ENCODE measurements at places on chromosomes 6 and 20.

- no peak for DNase-seq
These were observed 57.2 kb downstream of the CNKSR3 start for GRCh38 chr6:154453329-154453728.

DNA sequence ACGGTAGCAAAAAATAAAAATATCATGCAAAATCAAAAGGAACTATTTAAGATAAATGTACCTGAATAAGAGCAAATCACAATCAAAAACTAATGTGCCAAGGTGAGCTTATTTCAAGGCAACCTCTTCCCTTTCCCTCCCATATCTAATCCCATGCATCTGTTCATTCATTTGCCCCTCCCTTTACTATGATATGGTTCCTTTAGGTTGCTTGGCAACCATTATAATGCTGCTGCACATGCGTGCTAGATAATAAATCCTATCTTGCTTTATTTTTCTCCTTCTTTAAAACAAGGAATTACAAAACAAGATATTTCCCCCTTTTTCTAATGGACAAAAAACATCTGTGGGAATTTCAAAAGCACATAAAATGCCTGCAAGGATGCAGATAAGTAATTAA lies 318.2 kb upstream of the POU3F2 start:
- no peak for DNase-seq

- DNase-seq = no peak
These were observed 291.1 kb upstream of the EXOC2 start for GRCh38 chr6:984031-984430.

GRCh38 chr20:9286501-9287461 lies 217.9 kb downstream of the PLCB4 start:
- no peak for DNase-seq

- no peak for DNase-seq
These were observed 7.0 kb downstream of the UNC93A start for GRCh38 chr6:167298127-167298526.

DNA sequence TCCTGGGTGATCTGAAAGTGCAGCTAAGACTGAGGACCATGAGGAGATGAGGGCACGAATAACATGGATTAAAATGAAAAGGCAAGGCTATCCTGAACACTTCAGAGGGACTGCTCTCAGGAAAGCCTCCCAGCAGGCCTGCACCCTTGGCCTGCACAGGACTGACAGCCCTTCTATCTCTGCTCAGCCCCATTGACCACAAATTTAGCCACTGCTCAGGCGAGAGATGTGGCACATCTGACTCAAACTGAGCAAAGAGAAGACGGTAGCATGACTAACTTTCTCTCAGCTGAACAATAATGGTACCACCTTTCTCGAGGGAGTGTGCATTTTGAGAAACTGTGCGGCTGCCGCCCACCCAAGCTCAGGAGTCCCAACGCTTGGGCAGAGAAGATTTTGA lies 257.5 kb downstream of the ADGB start:
- no peak for DNase-seq

- DNase-seq = no peak
These were observed 44.0 kb downstream of the TOX2 start for GRCh38 chr20:43958626-43959025.

- DNase-seq = no peak
These were observed 5.9 kb downstream of the PXDC1 start for GRCh38 chr6:3745566-3746118.

DNA sequence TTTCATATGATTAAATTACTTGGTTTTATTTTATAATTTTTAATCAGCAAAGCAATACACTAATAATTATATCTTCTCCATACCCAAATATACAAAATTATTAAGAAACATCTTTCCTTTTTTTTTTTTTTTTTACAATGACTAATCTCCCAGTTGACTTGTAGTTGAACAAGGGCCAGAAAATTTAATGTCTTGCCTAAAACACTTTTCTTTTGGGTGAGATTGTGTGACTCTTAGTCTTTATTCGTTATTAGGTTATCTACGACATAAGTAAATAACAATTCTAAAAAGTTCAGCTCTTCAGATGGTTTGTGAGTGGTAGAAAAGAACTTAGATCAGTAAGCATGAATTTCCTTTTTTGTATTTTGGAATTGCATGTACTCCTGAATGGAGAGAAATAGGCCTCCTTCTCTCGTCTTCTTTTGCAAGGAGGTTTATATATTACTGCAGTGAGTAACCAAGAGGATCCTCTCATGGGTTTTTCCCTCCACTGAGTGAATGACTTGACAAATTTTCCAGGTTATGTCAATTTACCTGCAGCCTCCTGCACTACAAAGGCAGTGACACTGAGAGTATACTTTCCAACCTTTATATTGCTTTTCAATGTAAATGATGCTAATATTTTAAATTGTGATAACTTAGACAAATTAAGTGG lies 364.5 kb upstream of the CITED2 start:
- no peak for DNase-seq

DNA sequence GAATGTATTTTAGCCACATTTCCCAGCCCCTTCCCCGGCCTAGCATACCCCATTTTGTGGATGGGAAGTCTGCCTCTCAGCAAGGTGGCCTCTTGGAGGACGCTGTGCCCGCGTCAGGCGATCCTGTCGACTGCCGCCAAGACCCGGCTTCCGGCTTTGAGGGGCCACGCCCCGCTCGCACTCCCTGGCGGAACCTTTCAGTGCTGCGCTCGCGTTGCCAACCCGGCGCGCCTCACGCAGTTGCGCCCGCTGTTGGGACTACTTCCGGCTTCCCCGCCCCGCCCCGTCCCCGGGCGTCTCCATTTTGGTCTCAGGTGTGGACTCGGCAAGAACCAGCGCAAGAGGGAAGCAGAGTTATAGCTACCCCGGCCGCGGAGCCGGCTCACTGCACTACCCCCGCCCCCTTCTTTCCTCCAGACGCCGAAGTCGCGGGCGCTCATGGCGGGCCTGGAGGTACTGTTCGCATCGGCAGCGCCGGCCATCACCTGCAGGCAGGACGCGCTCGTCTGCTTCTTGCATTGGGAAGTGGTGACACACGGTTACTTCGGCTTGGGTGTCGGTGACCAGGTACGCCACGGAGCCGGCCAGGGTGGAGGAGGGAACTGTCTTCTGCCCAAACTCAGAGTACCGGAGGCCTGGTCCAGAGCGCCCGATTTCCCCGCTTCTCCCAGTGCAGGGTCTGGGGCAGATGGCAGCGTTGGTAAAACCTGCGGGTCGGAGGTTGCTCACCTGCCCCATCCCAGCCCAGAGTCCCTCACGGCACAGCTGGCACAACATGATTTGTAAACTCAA lies at the start of gene PSMF1:
PSMF1 (plus strand) TSS at position 267 of the 792 bp plus-strand sequence; CDS start at position 439, 172 bp downstream.
- peak; percentile 81 for DNase-seq

DNA sequence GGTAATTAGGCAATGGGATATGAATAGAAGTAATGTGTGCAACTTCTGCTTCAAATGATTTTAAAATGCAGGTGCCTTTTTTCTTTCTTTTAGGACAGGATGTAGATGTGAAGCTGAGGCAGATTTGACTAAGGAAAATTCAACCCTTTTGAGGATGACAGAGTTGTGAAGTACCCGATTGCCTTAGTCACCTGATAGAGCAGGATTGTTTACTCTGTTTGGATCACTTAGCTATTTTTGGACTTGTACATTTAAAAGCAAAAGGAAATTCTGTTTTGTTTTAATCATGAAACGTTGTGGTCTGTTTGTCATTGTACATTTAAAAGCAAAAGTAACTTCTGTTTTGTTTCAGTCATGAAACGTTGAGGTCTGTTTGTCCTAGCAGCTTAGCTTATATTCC lies 143.4 kb downstream of the FAM83B start:
- no peak for DNase-seq

DNA sequence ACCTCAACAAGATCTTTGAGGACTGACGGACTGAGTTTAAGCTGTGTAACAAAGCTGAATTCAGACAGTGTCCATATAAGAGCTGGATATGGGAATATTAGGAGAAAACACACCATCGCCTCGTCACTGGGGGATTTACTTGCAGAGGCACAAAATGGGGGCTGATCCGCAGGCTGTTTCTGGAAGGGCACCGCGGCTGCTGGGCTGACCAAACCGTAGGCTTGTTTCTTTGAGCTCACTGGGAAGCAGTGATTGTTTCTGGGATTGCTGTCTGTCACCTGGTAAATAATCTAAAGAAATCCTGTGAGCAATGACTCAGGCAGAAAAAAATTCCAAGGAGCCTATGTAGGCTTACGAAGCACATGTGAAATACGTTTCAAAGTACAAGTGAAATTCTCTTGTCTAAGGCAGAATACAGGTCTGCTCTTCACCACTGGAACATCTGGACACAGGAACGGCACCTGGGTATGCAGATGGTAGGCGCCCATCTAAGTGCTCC lies 63.9 kb upstream of the MPC1 start:
- DNase-seq = no peak

DNA sequence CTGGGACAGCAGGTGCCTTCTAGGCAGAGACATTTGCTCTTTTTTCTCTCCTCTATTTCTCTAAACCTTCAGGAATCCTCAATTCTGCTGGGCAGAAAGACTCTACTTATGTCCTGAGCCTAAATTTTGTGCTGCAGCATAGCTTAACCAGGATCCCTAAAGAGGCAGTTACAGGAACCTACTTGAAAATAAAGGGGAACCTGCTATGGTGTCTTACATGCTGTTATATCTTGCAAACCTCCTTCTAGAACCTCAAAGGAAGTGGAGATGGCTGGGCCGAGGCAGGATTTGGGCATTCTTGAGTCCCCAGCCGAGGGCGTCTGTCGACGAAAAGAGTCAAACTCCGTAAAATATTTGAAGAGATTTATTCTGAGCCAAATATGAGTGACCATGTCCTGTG lies 17.1 kb upstream of the GMNN start:
- no peak for DNase-seq

DNA sequence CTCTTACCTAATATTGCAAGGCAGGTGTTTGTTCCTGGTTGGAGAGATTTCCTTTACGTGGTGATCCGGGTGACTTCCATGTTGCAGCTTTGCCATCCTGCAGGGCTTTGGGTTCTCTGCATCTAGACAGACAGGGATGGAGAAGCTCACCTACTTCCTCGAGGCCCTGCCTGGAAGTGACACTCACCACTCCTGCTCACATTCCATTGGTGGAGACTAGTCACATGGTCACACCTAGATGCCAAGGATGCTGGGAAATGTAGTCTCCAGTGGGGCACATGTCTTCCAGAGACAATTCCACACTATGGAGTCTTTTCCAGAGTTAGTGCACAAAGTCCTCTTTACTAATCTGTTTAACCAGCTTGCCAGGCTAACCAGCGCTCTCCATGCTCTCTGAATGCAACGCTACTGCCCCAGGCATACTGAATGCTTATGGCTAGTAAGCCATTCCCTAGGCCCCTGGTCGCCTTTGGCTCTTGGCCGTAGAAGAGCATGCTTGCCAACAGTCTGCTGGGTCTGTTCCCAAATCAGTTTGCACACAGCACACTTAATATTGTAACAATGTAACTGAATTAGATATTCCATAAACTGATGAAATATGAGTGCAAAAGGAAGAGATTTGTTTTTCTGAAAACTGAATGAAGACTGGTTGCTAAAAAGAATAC lies 6.7 kb upstream of the KCNK15 start:
- peak; percentile 34 for DNase-seq

DNA sequence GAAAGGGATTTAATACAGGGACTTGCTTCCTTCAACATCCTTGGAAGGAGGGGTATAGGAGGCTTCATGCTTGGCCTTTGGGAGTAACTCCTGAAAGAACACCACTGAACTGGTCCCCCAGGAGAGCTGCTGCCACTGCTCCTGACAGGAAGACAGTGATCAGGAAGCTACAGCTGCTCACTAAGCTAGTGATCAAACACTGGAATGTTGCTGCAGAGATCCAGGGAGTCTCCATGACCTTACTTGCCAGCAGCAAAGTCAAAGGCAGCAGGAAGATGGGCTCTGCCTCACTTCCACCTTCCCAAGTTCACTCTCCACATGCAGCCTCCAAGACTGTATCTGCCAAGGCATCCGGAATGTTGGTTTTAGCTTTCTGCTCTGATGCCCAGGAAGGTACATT lies 31.8 kb downstream of the PIM1 start:
- DNase-seq = no peak

GRCh38 chr6:74578339-74578738 lies 627.5 kb downstream of the COL12A1 start:
- no peak for DNase-seq

GRCh38 chr6:97790926-97791590 lies 508.0 kb upstream of the MMS22L start:
- no peak for DNase-seq

- DNase-seq = no peak
These were observed 289.1 kb upstream of the PREP start for GRCh38 chr6:105691971-105692370.

DNA sequence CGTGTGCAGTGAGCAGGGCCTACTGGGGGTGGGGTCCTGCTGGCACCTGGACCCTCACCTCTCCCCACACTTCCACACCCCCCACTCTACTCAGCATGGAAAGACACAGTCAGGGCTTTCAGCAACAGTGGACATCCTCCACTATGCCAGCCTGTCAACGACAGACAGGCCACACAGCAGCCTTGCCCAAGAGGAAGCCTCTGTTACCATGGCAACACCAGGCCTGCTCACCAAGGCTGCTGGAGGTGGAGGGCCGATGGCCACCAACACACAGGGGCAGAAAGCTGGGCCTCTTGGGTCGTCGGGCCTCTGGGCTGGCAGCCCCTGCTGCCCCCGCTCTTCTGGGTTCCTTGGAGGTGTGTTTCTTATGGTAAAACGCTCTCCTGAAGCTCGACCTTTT lies 13.6 kb downstream of the BNIP5 start:
- no peak for DNase-seq

- no peak for DNase-seq
These were observed 82.9 kb downstream of the ADGRG6 start for GRCh38 chr6:142384519-142385254.

DNA sequence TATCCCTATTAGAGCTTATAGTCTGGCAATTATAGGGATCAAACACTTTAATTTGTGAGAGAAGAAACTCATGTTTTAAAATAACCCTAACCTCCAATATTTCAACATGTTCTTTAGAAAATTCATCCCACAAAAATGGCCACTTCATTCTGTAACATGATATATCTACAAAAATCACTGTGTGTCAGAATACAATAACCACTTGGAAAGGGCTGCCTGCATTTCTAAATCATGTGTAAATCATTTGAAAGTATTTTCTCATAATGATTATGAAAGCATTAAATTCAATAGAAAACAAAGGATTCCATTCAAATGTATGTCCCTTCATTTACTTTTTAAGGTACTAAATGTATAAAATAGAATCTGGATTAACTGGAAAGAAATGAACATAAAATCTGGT lies 101.4 kb upstream of the NHSL1 start:
- no peak for DNase-seq

DNA sequence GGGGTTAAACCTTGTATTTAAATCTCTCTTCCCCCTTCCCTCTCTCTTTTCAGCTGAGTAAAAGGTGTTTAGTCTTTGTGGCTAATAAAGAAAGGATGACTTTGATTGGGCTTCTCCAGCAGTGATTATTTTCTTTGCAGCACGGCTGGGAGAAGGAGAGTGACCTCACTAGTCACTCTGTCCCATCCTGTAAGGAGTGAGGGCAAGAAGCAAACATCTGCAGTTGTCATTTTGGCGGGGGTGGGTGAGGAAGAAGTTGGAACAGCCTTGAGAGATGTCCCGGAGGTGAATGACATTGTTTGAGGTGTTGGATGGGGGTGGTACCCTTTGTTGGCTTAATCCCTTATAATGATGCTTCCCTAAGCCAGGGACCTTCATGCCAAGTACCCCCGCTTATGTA lies 223.6 kb downstream of the EYA2 start:
- no peak for DNase-seq
